Fibroblast of lung (primary cell): ENCODE measurements at places on chromosomes 16 and 17. TPM values are rescaled to one million over a fixed set of nuclear protein-coding genes. Genes with fewer than 3 reads are reported as not detected.

The CA4 gene
- total RNA-seq: under 0.01 TPM in 1 of 2 replicates, not detected in the other

GRCh38 chr17:76268015-76268749 is 3.0 kb downstream of the UBALD2 start:
- peak; percentile 75 for DNase-seq

The RHOT1 gene
- total RNA-seq: 44.7 and 58.8 TPM in 2 replicates

- DNase-seq: no peak
Measured at GRCh38 chr17:49741692-49742076, 22.2 kb downstream of the FAM117A start.

DNA sequence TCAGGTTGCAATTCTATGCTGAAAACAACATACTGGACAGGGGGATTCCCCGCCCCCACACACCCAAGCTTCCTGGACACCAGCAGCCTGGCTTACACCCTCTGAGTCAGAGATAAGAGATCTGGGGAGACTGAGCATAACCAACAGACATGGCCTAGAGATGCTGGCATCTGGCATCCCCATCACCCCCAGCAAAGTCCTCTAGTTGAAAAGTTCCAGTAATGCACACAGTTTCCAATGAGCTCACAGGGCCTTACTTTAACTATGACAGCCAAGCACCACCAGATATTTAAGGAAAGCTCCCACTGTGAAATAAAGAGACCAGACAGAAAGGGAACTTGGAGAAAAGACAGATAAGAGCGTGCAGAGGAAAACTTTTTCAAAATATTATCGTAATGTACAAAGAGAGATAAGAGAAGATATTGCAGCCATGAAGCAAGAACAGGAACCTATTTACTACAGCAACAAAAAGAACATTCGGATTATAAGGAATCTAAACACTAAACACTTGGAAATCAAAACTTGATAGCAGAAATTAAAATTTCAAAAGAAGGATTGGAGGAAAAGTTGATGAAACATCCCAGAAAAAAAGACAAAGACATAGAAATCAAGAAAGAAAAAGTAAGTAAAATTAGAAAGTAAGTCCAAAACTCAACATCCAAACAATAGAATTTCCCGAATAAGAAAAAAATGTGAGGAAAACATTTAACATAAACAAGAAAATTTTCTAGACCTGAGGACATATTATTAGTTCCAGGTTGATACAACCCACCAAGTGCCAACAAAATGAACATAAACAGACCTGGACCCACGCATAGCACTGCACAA is 17.2 kb upstream of the ALOX15 start:
- peak; percentile 76 for DNase-seq

DNA sequence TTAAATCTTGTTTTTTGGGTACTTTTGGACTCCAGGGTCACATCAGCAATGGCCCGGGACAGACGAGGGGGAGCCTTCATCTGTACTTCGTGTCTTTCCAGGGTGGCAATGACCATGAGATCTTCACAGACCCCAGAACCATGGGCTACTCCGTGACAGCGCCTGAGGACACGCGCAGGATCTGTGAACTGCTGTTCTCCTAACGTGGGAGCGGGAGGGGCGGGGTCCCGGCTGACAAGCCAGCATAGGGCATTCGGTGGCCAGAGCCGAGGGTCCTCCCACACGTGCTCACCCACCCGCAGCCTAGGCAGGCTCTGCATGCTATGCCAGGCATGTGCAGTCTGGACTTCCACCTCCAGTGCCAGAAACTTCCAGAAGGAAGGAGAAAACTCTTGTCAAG is 21.2 kb downstream of the CARHSP1 start:
- no peak for DNase-seq

DNA sequence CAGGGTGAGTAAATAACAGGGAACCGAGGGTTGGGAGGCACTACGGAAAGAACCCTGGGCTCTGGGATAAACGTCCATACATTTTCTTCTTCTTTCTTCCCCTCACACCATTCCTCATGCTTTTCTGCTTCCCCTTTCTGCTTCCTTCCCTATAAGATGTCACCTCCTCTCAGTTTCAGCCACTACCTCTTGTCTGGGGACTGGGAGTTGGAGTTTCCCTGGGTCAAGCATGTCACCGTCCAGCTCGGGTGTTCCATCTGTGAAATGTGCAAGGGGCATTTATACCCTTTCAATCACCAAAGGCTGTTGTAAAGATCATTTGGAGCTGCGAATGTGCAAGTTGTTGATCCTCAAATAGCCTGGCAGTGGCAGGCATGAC is 17.5 kb upstream of the CCL22 start:
- no peak for DNase-seq

DNA sequence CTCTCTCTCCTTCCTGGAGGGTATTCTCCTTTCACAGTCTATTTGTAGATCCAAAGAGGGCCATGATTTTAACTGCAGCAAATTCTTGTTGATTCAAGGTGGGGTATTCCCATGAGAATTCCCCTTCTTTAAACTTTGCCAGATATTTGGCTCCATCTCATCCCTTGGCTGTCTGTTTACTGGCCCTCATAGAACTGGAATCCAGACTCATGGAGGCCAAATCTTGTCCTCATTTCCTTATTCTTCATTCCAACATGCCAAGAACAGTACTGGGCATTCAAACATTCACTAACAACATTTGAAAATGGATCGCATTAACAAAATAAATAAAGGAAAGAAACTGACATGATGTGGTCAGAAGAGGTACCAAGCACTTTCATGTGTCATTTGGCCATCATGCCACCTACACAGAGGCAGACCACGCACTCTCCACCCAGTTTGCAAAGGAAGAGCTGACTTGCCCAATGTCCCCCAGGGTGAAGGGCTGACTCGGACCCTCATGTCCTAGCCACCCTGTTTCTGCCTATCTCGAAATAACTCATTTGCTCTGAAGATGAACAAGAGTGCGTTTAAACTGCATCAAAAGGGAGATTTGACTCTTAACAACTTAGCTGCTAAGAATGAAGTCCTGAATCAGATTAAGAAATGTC is 23.1 kb upstream of the SLC35B1 start:
- no peak for DNase-seq
